Anterior cingulate cortex (tissue), 58 donors: ENCODE measurements at places on chromosomes 5 and 9.

GRCh38 chr5:155591273-155591672, 577.7 kb downstream of the KIF4B start:
- DNase-seq: no peak

DNA sequence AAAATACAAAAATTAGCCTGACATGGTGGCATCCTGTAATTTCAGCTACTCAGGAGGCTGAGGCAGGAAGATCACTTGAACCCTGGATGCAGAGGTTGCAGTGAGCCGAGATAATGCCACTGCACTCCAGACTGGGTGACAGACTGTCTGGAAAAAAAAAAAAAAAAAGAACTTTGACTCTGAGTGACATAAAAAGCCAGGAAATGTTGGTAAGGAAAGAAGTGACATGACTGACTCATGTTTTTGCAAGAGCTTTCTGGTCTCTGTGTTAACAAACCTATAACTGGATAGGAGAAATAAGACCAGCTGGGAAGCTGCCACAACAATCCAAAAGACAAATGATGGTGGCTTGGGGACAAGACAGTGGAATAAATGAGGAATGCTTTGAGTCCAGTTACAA, 272.1 kb downstream of the HINT1 start:
- DNase-seq: no peak

GRCh38 chr5:106974272-106974671, 696.5 kb downstream of the EFNA5 start:
- DNase-seq: no peak

DNA sequence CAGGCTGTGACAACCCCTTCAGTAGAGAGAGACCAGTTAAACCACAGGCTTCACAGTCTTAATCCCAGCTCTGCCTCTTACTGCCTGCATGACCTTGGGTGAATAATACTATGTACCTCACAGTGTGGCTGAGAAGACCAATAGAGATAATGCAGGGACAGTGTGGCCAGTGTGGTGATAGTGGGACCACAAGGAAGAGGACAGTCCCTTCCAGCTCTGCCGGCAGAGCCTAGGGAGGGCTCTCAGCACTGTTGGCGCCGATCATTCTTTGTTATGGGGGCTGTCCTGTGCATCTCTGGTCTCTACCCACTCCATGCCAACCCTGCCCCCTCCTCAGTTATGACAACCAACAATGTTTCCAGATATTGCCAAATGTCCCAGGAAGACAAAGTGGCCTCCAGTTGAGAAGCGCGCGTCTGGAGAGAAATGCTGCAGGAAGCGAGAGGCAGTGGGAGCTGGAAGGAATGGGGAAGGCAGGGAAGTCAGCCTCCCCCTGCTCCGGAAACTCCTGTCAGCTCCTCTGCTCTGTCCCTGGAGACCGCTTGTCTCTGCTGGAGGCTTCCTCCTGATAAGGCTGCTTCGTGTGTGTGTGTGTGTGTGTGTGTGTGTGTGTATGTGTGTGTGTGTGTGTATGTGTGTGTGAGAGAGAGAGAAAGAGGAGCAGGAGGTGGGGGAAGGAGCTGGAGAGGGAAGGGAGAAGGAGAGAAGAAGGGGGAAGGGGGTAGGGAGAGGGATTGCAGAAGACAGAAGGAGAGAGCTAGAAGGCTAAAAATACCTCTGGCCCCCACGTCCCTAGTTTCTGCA, 31.8 kb upstream of the FABP6 start:
- DNase-seq: no peak

DNA sequence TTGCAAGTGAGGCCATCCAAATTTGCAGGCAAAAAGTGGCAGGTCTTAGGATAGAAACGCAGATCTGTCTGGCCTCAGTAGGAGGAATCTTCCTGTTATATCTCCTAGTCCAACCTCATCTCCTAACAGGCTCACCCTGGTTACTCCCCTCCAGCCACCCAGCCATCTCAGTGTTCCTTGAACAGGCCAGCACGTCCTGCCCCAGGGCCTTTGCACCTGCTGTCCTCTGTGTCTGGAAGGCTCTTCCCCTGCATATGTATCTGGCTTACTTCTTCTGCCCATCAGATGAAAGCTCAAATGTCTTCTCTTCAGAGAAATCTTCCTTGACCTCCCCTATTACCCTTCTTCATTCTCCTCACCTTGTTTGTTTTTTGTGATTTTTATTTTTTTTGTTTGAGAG, 107.3 kb upstream of the ALDH1B1 start:
- DNase-seq: no peak

DNA sequence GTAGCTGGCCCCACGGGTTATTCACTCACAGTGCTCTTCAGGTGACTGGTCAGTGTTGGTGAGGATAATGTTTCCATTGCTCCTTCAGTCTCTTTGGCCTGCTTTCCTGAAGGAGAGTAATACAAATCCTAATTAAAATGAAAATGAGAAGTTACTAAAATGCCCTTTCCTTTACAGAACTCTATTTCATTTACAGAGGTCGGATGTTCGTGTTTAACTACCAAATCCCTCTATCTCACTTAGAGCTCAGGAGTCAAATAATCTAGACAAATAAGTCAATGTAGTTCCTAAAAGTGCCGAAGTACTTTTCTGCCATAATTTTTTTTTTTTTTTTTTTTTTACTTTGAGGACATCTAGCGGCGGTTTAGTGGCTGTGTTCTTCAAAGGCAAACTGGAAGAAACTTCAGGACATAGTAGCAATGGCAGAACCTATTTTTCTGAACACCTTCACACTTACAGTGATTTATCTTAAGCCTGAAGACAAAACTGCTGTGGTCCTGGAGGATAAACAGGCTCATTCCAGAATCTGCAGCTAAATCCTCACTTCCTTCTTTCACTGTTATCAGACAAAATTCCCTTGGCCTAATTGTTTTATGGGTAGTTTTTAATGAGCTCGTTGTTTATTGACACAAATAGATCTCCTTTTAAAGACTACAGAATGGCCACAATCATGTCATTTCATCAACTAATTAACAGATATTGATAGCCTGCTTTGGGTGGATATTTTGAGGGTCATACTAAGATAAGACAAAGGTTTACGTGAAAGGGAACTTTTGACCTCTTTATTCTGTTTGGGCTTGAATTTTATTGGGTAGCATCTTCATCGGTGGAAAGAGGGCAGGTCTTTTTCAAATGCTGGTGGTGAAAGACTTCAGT, 207.6 kb upstream of the DMRTA1 start:
- DNase-seq: no peak

GRCh38 chr5:1504069-1504595, 19.6 kb downstream of the LPCAT1 start:
- DNase-seq: no peak

DNA sequence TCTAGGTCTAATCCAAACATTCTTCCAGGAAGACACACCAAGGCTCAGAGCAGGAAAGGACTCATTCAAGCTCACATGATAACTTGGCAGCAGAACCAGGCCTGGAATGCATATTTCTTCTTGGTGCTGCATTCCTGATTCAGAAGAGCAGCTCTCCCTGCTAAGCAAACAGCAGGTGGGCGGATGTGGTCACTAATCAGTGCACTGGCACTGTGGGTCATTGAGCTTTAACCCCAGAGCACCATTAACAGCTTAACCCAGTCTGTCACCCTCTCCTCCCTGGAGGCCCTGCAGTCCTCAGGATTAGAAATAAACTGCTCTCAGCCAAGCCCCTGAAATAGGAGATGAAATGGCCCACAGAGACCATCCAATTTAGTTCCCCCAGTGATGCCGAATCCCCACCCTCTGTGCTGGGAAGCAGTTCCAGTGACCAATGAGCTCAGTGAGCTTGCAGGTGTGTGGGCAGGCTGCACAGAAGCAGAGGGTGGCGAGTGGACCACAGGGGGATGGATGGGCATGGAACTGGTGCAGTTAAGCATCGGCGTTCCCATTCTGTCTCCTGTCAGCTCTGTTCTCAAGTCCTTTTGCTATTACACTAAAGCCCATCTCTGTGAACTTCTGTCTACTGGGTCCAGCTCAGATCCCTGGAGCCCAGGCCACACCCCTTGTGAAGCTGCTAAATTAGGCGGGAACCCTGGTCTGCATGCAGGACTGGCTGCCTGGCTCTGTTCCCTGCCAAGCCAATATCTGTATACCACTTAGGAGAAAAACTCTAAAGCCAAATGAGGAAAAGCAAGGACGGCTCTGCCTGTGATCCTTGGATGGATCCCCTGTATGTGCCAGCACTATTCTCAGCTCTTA, 16.6 kb upstream of the MEGF9 start:
- no peak for DNase-seq

GRCh38 chr9:14887149-14887548, 23.1 kb downstream of the FREM1 start:
- no peak for DNase-seq

DNA sequence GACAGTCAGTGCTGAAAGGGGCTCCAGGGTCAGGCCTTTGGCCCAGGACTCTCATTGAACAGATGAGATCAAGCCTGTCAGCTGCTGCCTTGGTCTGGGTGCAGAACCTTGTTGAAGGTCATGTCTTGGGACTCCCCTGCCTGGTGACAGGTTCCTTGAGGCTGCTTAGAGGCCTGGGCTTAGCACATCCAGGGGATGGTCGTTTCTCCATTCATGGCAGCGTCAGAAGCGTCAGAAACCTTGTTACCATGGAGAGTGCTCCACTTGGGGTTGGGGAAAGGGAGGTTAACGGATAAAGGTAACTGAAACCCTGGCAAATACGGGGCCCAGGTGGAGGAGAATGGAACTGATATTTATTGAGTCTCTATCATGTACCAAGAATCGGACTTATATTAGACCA, 8.8 kb downstream of the ARPC5L start:
- no peak for DNase-seq

- DNase-seq: no peak
These were observed 159.5 kb upstream of the CDH10 start for GRCh38 chr5:24804221-24804681.

DNA sequence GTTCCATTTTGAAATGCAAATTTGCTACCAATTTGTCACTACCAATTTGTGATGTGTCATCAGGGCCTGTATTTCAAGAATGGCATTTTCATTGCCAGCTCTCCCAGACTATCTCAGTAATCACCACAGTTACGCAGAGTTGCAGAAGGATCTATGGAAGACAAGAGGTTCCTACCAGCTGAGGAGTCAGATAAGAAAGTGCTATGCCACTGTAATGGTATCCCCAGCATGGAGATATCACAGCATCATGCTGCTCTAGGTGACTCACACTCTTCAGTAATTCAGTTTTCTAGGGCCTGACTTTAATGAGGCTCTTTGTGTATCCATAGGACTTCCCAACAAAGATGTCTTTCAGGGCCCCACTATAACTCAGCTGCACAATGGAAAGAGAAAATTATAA, 490.3 kb downstream of the ARHGEF28 start:
- DNase-seq: no peak

DNA sequence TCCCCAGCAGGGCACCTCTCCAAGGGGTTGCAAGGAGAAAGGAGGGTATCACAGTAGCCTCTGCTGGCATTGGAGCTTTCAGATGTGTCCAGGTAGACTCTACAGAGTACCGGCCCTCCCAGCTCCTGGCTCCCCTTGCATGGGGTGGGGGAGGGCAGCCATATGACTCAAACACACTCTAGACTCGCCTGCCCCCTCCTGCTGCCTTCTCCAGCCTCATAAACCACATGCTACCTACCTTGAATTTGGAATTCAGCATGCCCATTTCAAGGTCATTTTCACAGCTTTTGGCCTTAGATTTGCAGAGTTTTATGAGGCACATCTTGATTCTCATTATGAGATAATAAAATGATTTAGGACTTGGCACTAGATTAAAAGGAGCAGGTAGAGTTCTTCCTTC, 32.8 kb upstream of the SMIM32 start:
- DNase-seq: no peak

GRCh38 chr9:130707225-130707976, 13.8 kb downstream of the EXOSC2 start:
- DNase-seq: peak; percentile 21

DNA sequence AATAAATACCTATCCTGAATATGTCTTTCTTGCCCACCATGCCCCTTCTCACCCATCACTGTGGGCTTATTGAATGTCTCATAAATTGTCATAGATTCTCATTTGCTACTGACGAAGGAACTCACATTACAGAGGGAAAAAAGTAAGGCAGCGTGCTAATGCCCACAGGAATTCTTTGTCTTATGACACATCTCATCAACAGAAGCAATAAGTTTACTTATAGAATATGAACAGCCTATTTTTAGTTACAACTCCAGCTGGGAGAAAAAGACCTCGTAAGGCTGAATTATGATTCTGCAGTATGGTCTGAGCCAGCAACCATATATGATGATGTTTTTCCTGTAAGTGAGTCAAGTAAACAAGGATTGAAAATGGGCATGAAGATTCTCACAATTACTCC, 22.4 kb upstream of the ATG10 start:
- DNase-seq: no peak

GRCh38 chr5:6248132-6248531, 130.2 kb downstream of the MED10 start:
- no peak for DNase-seq

GRCh38 chr5:175551266-175551665, 72.9 kb downstream of the SFXN1 start:
- no peak for DNase-seq
